ENCODE measurements at places on chromosomes 3 and 15.
A peak's percentile ranks its signal among the peaks of the same experiment; 100 is the strongest.

- peak; percentile 13 for DNase-seq
Measured at GRCh38 chr3:31105438-31106077, 211.1 kb upstream of the GADL1 start.

DNA sequence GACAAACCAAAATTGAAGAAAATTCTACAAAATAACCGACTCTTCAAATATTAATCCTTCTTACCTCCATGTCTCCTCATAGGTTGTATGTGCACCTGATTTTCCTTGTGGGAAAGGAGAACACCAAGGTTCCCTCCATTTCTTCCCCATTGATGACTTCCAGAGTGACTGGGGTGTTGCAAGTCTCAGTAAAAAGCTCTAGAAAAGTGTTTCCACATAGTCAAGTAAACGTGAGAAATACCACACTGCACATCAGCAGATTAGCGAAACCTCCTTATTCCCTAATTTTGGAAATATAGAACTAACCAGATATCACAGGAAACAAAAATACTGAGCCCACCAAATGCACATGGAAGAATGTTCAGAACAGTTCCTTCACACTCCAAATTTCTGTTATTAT lies 4.9 kb upstream of the RPN1 start:
- no peak for DNase-seq

GRCh38 chr3:116824208-116824607 lies 114.6 kb downstream of the TUSC7 start:
- no peak for DNase-seq

DNA sequence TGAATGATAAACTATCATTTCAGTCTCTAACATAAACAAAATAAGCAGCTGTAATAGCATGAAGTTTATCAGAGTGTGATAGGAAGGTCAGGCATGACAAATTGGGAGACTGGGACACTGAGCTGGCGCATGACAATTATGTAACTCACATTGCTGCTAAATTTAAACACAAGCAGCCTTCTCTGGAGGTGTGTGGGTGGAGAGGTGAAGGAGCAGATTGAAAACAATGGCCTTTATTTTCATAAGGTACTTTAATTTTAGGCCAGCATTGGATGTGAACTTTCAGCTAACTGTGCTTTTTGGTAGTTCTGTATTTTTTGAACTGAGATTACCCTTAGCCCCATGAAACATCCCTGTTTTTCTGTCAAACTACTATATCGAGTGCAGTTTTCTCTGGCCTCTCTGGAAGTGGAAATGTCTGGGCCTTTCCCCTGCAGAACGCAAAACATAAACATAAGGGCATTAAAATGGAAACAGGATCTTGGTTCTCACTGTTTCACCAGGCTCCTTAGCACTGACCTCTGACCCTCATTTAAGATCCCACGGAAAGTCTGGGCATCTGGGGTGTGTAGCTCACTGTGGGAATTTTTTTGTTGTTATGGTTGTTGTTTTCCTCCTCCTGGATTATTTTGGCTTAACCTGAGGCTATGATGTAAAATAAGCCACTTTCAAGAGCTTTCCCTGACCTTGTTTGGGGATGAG lies 160.1 kb upstream of the DPH6 start:
- no peak for DNase-seq

GRCh38 chr3:186821429-186822387 lies 15.4 kb upstream of the RFC4 start:
- no peak for DNase-seq

DNA sequence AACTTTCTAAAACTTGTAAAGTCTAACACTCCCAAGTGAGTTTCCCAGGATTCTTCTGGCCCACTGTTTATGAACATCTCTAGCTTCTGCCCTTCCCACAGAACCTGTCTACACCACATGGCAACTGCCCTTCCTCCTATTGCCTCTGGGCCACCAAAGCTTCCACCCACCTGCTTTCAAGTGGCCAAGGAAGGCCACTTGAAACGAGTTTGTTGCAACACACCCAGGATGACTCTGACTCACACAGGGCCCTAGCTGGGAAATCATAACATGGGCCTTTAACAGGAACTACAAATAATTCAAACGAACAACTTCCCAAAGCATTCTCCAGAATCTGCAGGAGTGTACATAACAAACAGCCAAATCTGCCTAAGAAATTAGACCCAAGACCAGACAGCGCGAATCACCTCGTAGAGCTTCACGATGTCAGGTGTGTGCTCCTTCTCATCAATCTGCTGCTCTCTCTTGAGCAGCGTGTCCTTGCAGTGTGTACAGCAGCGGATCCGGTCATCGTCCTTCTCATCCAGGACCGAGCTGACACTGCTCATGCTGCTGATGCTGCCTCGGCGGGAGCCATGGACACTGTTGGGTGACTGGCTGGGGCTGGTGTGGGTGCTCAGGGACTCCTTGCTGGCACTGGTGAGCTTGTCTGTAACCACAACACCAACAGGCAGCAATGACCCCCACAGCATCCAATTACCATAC lies 16.8 kb downstream of the RBSN start:
- DNase-seq, result no peak
